ENCODE measurements at places on chromosomes 4 and X. TPM values are rescaled to one million over a fixed set of nuclear protein-coding genes. Genes with fewer than 3 reads are reported as not detected.

Gene DCAF12L2
- not detected for total RNA-seq

GRCh38 chr4:78659264-78659663 lies 107.7 kb downstream of the ANXA3 start:
- H3K4me1 ChIP-seq, result peaks cover 17% of the 10 kb centered on the region
- DNase-seq, result no peak
- no peak overlapping the region for H3K4me3 ChIP-seq
- H3K36me3 ChIP-seq, result no peaks in the 10 kb centered on the region
- H3K27ac ChIP-seq, result no peak overlapping the region
- H3K27me3 ChIP-seq, result no peaks in the 10 kb centered on the region

- H3K36me3 ChIP-seq, result no peaks in the 10 kb centered on the region
- no peak for DNase-seq
- H3K27ac ChIP-seq, result no peak overlapping the region
- H3K4me3 ChIP-seq, result no peak overlapping the region
Observed at GRCh38 chrX:95055991-95056390, 1382.0 kb downstream of the FAM133A start.

DNA sequence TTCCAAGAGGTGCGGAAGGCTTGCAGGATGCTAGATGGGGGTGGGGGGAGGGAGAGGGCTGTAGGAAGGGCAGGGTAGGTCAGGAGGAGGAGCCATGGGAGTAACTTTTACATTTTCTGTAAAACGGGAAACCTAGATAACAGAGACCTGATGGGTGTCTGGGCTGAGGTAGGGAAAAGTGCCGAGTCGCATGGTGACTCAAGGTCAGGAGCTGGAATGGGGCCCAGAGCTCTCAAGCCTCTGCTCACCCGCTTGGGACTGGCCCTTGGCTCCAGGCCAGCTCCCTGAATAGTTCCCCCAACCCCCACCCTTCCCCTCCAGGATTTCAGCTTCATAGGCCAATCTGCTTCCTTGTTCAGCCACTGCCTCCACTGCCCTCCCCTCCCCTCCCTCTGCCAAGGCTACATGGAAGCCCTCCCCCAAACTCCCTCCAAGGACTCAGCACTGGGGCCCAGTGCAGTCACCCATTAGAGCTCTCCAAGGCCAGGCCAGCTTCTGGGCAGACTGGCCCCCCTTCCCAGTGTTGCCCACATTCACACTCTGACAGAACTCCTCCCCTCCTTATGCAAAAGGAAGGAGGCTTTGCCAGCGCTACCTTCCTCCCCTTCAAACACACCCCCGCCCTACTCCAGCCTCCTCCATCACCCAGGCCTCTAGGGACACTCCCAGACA lies 43.6 kb downstream of the TSC22D3 start:
- DNase-seq, result no peak
- H3K36me3 ChIP-seq, result no peaks in the 10 kb centered on the region
- H3K4me3 ChIP-seq, result no peak overlapping the region
- H3K27me3 ChIP-seq, result no peaks in the 10 kb centered on the region
- H3K4me1 ChIP-seq, result no peaks in the 10 kb centered on the region
- no peak overlapping the region for H3K27ac ChIP-seq

DNA sequence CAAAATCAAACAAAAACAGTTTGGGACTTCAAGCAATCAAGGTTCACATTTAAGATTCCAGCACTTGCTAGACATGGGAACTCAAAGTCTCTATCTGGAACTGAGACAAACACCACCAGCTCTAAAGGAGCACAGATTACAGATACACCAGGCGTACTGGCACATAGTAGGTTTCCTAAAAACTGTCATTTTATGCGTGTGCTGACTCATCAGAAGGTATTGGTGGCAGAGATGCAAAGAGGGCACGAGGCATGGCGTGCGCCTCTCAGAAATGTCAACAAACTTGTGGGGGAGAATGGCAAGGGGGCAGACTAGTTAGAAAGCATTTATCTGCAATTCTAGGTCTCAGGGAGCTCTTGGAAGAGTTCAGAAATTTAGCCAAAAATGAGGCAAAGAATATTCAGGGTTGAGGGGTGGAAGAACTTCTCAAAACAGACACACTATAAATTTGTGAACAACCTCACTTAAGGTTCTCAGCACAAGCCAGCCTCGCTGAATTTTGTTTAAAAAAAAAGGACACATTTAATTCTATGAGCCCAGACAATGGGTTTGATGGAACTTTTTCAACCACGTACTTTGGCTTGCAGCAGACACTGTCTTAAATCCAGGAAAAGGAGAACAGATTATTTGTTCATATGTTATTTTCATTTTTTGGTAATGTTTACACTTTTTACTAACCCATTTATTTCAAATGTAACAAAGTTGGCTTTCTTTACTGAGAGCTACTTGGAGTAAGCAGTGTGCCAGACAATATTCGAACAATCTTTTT lies 100.0 kb downstream of the SHISA3 start:
- no peak overlapping the region for H3K27ac ChIP-seq
- no peak for DNase-seq
- no peaks in the 10 kb centered on the region for H3K27me3 ChIP-seq
- peaks cover 4% of the 10 kb centered on the region for H3K36me3 ChIP-seq
- H3K4me1 ChIP-seq, result no peaks in the 10 kb centered on the region
- H3K4me3 ChIP-seq, result no peak overlapping the region

- H3K4me1 ChIP-seq, result no peaks in the 10 kb centered on the region
- no peaks in the 10 kb centered on the region for H3K36me3 ChIP-seq
- H3K27ac ChIP-seq, result no peak overlapping the region
- no peak overlapping the region for H3K4me3 ChIP-seq
- H3K27me3 ChIP-seq, result no peaks in the 10 kb centered on the region
- no peak for DNase-seq
Observed at GRCh38 chrX:128699716-128700285, 647.6 kb upstream of the ACTRT1 start.

Gene GSX2
- not detected for total RNA-seq

DNA sequence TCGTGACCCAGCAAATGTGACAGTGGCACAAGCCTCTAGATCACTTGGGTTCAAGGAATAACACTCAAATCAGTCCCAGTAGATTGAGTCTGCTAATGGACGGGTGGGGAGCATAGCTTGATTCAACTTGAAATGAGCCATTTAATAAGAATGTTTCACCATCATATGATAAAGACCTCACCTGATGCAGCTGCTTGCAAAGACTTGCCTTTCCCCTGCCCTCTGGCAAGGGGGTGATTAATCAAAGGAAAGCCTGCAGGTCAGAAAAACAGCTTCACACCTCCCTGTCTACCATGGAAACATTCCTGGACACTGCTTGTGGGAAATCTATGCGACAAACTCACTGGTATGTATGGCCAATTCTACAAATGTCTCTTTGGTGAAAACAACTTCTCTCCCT lies 54.5 kb downstream of the CD99L2 start:
- no peak for DNase-seq
- H3K4me1 ChIP-seq, result no peaks in the 10 kb centered on the region
- H3K27me3 ChIP-seq, result no peaks in the 10 kb centered on the region
- H3K4me3 ChIP-seq, result no peak overlapping the region

DNA sequence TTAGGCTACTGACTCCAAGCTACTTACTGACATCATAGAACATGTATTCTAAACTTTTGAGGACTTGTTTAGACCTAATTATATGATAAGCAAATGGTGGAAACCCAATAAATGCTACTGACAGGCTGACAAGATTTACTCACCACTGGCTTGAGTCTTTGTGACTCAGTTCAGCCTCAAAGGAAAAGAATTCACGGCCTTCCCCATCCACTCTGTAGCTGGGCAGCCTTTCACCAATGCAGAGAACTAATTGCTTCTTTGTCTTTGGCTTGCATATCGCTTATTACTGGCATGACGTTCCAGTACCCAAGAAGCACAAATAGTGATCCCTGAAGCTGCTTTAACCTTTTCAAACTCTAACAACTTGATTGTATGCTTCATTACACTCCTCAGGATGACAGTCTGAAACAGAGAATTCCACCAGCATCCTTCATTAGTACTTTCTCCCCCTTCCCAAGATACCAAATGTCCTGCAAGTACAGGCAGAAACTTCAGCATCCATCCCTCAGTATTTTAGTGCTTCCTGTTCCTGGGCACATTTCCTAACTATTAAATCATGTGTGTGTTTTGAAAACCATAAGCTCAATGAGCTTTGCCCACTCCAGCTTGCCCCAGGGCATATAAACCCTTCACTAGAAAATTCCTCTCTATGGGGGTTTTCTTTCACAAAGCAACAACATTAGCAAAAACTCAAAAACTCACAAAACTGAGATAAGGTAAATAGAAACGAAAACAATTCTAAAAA lies 298.1 kb upstream of the SLC7A11 start:
- no peak overlapping the region for H3K27ac ChIP-seq
- no peaks in the 10 kb centered on the region for H3K4me1 ChIP-seq
- no peaks in the 10 kb centered on the region for H3K36me3 ChIP-seq
- no peaks in the 10 kb centered on the region for H3K27me3 ChIP-seq

DNA sequence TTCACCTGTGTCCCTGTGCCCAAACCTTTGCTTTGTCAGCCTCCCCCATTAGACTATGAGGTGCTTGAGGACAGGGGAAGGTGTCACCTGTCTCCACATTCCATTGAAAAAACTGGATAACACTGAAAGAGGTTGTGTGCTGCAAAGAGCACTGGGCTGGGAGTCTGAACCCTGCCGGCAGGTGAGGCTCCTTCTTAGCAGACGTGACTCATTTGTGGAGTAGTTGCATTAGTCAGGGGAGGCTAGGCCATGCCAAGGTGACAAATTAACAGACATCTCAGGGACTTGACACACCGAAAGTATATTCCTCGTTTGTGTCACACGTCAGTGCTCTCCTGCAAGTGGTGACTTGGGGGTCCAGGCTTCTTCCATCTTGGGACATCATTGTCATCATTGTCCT lies 95.9 kb upstream of the STX18 start:
- H3K4me3 ChIP-seq, result no peak overlapping the region
- H3K4me1 ChIP-seq, result no peaks in the 10 kb centered on the region
- DNase-seq, result no peak
- no peaks in the 10 kb centered on the region for H3K27me3 ChIP-seq
- no peaks in the 10 kb centered on the region for H3K36me3 ChIP-seq

Gene PYURF
- 68.4 TPM for total RNA-seq

GRCh38 chrX:331825-332495 lies 13.4 kb upstream of the GTPBP6 start:
- no peaks in the 10 kb centered on the region for H3K36me3 ChIP-seq
- no peak overlapping the region for H3K27ac ChIP-seq
- peaks cover 8% of the 10 kb centered on the region for H3K4me1 ChIP-seq
- no peaks in the 10 kb centered on the region for H3K27me3 ChIP-seq

GRCh38 chr4:128782076-128782715 lies 27.3 kb upstream of the JADE1 start:
- no peaks in the 10 kb centered on the region for H3K27me3 ChIP-seq
- H3K27ac ChIP-seq, result no peak overlapping the region
- no peak overlapping the region for H3K4me3 ChIP-seq
- DNase-seq, result peak; percentile 52
- H3K4me1 ChIP-seq, result no peaks in the 10 kb centered on the region

GRCh38 chr4:8457646-8458252 lies 17.2 kb downstream of the TRMT44 start:
- DNase-seq, result no peak
- H3K4me3 ChIP-seq, result no peak overlapping the region
- H3K36me3 ChIP-seq, result peaks cover 40% of the 10 kb centered on the region
- no peaks in the 10 kb centered on the region for H3K27me3 ChIP-seq

DNA sequence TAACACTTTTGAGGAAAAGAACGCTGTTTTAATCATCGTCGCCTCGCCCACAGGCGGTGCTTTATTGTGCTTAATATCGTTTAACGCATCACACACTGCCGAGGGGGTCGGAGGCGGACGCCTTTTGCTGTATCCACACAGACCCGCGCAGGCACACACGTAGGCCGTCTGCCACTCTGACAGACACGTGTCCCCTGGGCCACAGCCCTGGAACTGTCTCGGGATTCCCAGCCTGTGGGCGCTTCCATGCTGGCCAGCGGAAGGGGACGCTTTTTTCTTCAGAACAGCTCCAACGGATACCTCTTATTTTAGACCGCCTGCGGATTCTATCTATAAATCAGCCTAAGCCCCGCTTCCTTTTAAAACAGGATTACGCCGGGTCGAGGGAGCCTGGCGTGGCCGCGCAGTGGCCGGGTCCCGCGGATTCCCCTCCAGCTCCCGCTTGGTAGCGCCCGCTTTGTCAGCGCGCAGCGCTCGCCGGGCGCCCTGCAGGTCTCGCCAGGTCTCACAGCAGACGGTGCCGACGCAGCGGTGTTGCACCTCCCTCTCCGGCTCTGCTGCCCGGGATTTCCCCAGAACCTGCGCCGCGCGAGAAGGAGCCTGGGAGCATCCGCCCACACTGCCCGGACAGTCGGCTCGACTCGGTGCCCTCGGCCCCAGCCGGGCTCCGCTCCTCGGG lies at the start of gene NOCT:
TSS of gene NOCT (plus strand) at position 513 of the 679 bp plus-strand sequence. CDS start 201 bp downstream, outside the sequence.
- peak within 1 kb of the TSS; percentile 78 for H3K27ac ChIP-seq
- peak; percentile 94 for DNase-seq
- H3K27me3 ChIP-seq, result no peaks in the 10 kb centered on the region
- H3K4me3 ChIP-seq, result peak within 1 kb of the TSS; percentile 62

Gene TIGD2
- total RNA-seq, result 4.1 TPM

DNA sequence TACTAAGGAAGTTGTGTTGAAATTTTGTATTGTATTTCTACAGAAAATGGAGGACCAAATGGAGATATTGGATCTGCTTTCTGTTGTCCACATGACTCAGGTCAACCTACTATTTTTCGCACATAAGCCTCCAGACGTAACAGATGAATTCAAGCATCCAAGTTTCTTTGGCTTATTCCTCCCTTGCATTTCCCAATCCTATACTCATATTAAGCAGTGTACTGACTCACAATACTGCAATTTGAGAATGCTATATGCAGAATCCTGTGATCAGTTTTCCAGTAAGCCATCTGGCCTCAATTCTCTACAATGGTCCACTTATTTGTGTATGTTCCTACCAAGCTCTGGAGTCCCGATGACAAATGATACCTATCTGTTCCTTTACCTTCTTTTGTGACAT lies 75.7 kb downstream of the ASB9 start:
- no peak overlapping the region for H3K4me3 ChIP-seq
- H3K27ac ChIP-seq, result no peak overlapping the region
- H3K36me3 ChIP-seq, result no peaks in the 10 kb centered on the region
- DNase-seq, result no peak
- no peaks in the 10 kb centered on the region for H3K4me1 ChIP-seq
- H3K27me3 ChIP-seq, result no peaks in the 10 kb centered on the region

GRCh38 chr4:39078829-39079228 lies 16.8 kb downstream of the KLHL5 start:
- no peak overlapping the region for H3K27ac ChIP-seq
- no peak for DNase-seq
- no peaks in the 10 kb centered on the region for H3K4me1 ChIP-seq
- H3K36me3 ChIP-seq, result no peaks in the 10 kb centered on the region
- no peaks in the 10 kb centered on the region for H3K27me3 ChIP-seq

DNA sequence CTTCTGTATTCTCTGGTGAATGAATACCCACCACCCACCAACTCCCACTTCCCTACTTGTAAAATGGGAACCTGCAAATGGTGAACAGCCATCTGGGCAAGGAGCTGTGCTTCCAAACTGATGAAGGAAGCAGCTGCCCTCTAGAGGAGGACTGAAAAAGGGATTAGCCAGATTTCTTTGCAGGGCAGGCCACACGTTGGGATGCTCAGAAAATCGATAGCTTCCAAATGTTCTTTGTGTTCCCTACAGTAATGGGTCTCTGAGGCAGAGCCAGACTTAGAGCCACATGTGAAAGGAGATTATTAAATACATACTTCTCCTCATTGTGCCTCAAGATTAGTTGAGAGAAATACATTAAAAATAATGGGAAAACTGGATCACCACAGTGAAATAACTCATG lies 39.3 kb upstream of the LPAR4 start:
- no peaks in the 10 kb centered on the region for H3K4me1 ChIP-seq
- H3K27me3 ChIP-seq, result no peaks in the 10 kb centered on the region
- DNase-seq, result no peak
- no peak overlapping the region for H3K4me3 ChIP-seq
- no peaks in the 10 kb centered on the region for H3K36me3 ChIP-seq

All from CD8-positive, alpha-beta memory T cell (primary cell).